Dermis lymphatic vessel endothelial cell (primary cell): ENCODE measurements at places on chromosomes 7 and 10. TPM values are rescaled to one million over a fixed set of nuclear protein-coding genes. Genes with fewer than 3 reads are reported as not detected.

The JAZF1 gene
- total RNA-seq: 2.2 and 3.0 TPM in 2 replicates

The SEMA4G gene
- total RNA-seq: 0.69 and 0.98 TPM in 2 replicates

The COA1 gene
- total RNA-seq: 25.8 and 40.7 TPM in 2 replicates

The SUN3 gene
- not detected in 2 replicates for total RNA-seq

The TRIM50 gene
- not detected in 2 replicates for total RNA-seq

The IKZF1 gene
- 0.11 and 0.17 TPM in 2 replicates for total RNA-seq

The VIPR2 gene
- not detected in 2 replicates for total RNA-seq

The SCART1 gene
- 0.54 and 0.60 TPM in 2 replicates for total RNA-seq

The NODAL gene
- total RNA-seq: not detected in 2 replicates

The KLF6 gene
- total RNA-seq: 75.7 and 232 TPM in 2 replicates

The TAS2R38 gene
- not detected in 2 replicates for total RNA-seq

The CALHM3 gene
- total RNA-seq: not detected in 2 replicates

The P4HA1 gene
- total RNA-seq: 54.1 and 63.0 TPM in 2 replicates

The COL1A2 gene
- total RNA-seq: 5.8 and 34.4 TPM in 2 replicates

The BAIAP2L1 gene
- 0.09 and 0.11 TPM in 2 replicates for total RNA-seq

The MCM10 gene
- 2.0 TPM in 2 replicates for total RNA-seq

The MYO3A gene
- under 0.01 TPM in 1 of 2 replicates, not detected in the other for total RNA-seq

The HUS1 gene
- 10.1 and 11.4 TPM in 2 replicates for total RNA-seq

The TFEC gene
- total RNA-seq: 0.09 and 0.22 TPM in 2 replicates

The LIPM gene
- not detected in 2 replicates for total RNA-seq

The SPDYE3 gene
- total RNA-seq: not detected in 2 replicates

The CCDC201 gene
- not detected in 2 replicates for total RNA-seq

The GJC3 gene
- 0.87 and 1.0 TPM in 2 replicates for total RNA-seq

The OPALIN gene
- total RNA-seq: not detected in 2 replicates

The NEURL1 gene
- total RNA-seq: 0.09 and 0.11 TPM in 2 replicates

The TDRD1 gene
- under 0.01 TPM in 1 of 2 replicates, not detected in the other for total RNA-seq

The SMO gene
- 1.5 and 2.1 TPM in 2 replicates for total RNA-seq

The SYCE1 gene
- total RNA-seq: not detected in 2 replicates

The PILRB gene
- 9.4 and 14.3 TPM in 2 replicates for total RNA-seq

The CHCHD3 gene
- 53.0 and 67.4 TPM in 2 replicates for total RNA-seq

The RPP30 gene
- total RNA-seq: 26.2 and 35.1 TPM in 2 replicates

The GPR146 gene
- 21.7 and 24.7 TPM in 2 replicates for total RNA-seq

The PRPF18 gene
- 23.1 and 30.9 TPM in 2 replicates for total RNA-seq

The MBLAC1 gene
- 1.8 and 2.8 TPM in 2 replicates for total RNA-seq

The CHN2 gene
- 0.34 and 0.65 TPM in 2 replicates for total RNA-seq

The ADIRF gene
- 24.2 and 47.5 TPM in 2 replicates for total RNA-seq

The PIK3CG gene
- total RNA-seq: 2.0 and 6.8 TPM in 2 replicates

The HOXA7 gene
- 1.4 and 2.5 TPM in 2 replicates for total RNA-seq

The ICA1 gene
- total RNA-seq: 44.1 and 54.1 TPM in 2 replicates

The SAMD9L gene
- 5.2 and 8.2 TPM in 2 replicates for total RNA-seq
